ENCODE measurements at places on chromosomes 1 and 21.

DNA sequence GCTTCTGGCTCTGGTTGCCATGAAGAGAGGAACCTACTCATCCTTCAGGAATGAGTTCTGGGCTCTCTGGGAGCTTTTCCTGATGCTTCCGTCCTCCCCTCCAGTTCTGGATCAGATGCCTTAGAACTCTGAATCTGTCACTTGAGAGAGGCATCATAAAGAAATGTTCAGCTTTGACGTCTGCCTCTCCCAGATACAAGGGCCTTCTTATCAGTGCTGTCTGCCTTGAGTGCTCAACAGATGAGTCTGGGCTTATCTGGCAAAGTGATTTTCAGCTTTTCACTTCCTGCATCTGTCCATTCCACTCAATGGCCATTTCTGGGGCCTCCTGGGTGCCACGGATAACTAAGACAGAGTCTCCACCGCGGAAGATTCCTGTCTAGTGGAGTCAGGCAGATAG is 12.3 kb upstream of the OTUD3 start:
- DNase-seq: no peak

DNA sequence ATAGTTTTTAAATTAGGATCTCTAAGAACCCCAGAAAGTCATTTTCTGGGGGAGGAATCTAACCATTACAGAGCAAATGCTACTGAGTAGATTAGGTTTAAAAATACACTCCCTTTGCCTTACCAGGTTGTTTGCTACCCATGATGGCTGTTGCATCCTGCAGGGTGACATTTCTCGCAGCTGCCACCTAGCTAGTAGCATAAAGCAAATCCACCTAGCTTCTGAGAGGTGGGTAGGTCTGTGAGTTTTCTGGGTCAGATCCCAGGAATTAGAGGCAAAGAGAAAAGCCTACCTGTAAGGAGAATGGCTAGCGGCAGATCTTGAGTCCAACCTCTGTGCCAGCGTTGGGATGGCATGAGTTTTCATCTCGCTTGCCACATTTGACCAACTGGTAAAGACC is 95.9 kb downstream of the DAB1 start:
- no peak for DNase-seq

DNA sequence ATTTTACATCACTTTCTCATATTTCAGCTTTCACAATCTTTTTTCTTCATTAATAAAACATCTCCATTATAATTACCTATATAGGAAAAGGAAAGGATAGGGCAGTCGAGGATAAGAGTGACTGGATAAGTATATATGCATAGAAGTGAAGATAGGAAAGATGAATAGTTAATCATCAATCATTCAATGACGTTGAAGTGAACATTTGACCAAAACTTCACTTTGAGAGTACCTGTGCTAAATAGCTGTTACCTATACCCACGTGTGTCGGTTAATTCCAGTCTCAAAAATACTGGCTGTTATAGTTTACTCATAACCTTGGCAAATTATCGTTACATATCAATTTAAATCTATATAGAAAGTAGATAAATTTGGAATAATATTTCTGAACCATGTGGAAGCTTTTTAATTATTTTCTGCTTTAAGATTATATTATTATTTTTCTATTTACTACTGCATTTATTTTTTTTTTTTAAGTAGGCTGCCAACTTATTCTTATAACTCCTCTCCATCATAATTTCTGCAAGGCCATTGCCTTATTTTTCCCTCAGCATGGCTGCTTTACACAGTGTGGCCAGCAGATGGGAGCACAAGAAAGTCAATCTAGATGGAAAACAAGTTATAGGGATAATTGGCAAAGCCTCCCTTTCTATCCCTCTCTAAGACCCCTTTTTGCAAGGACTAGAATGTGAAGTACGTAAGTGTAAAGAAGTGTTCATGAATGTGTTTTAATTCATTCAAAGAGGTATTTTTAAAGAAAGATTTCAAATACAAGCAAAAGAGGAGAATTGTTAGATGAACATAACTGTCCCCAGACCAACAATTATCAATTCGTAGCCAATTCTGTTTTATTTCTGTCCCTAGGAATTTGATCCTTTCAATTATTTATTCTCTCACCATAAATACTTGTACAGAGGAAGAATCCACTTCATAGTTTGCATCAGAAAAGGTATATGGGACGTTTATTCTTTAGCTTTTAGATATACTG is 290.4 kb downstream of the KCNT2 start:
- no peak for DNase-seq

GRCh38 chr1:22203335-22203734 is 60.4 kb upstream of the WNT4 start:
- no peak for DNase-seq

GRCh38 chr21:38267136-38267755 is 10.5 kb downstream of the KCNJ15 start:
- DNase-seq: peak; percentile 42

DNA sequence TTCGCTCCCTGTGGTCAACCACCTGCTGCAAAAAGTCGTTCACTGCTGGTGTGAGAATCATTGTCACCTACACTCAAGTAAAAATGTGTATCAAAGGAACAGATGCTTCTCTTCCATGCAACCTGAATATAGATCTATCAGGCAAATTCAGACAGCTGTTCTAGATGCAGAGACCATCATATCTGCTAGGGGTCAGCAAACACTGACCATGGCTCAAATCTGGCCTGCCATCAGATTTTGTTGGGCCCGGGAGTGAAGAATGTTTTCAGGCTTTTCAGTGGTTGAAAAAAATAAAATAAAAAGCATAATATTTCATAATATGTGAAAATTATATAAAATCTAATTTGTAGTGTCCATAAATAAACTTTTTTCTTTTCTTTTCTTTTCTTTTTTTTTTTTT is 199.6 kb downstream of the RGS7 start:
- no peak for DNase-seq

DNA sequence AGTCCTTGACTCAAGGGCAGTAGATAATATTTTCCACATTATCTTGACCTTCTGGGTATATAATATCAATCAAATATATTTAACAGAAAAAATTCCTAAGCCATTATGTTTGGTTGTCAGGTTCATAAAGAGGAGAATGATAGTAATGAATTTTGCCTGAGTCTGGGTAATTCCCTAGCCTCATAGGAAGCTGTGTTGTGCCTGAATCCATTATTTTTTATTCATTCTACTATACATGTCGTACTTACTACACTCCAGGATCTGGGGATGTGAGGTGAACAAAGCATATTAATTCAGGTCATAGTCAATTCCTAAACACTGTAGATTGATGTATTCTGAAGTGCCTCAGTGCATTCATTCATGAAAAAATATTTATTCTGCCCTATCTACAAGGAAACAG is 204.2 kb downstream of the PTGER3 start:
- DNase-seq: no peak

DNA sequence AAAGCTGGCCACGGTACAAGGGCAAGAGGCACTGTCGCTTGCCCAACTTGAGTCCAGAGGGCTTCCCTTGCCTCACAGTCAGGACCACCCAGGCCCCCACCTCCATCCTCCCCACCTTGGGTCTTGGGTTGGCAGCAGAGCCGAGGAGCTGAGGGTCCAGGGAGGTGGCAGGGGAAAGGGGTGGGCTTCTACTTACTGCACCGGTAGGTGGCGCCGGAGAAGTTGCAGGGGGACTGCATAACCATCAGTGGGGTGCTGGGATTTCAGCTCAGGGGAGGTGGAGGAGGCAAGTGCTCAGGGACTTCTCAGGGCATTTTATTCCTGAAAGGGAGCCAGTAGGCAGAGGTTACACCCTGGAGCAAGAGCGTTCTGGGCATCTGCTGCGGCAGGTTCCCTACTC is 44.0 kb downstream of the TRIM62 start:
- DNase-seq: no peak

- DNase-seq: no peak
Measured at GRCh38 chr1:226126824-226127569, 59.5 kb downstream of the ACBD3 start.

DNA sequence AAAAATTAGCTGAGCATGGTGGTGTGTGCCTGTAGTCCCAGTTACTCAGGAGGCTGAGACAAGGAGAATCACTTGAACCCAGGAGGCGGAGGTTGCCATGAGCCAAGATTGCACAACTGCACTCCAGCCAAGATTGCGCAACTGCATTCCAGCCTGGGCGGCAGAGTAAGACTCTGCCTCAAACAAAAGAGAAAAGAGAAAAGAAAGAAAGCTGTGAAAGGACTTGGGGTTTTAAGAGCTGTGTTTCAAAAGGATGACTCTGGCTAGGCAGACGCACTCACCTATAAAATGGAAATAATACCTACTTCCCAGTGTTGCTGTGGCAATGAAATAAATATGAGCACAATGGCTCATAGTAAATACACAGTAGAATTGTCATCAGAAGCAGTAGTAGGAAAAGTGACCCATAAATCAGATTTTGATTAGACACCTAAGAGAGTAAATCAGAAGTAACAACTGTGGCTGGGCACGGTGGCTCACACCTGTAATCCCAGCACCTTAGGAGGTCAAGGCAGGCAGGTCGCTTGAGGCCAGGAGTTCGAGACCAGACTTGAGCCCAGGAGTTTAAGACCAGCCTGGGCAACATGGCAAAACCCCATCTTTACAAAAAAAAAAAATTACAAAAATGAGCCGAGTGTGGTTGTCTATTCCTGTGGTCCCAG is 45.9 kb upstream of the PUM1 start:
- DNase-seq: peak; percentile 44

- DNase-seq: no peak
Measured at GRCh38 chr1:197224160-197224559, 43.9 kb upstream of the CRB1 start.

GRCh38 chr1:83676106-83676505 is 322.8 kb downstream of the TTLL7 start:
- no peak for DNase-seq

DNA sequence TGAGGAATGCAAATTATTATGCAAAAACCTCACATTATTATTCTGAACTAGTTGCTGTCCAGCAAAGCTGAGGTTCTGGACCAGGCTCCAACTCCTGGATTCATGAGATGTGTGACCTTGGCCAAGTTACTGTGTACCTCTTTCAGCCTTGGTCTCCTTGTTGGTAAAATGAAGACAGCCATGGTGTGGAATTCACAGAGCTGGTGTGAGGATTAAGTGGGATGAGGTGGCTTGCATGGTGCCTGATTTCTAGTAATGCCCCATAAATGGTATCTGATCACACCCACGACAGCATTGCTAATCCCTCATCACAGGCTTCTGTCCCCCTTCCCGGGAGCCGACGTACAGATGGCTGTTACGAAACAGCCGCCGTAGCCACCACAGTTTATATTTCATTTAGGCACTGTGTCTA is 59.6 kb downstream of the PGBD5 start:
- DNase-seq: no peak

GRCh38 chr21:27369978-27370571 is 403.2 kb upstream of the ADAMTS5 start:
- DNase-seq: no peak

GRCh38 chr1:61579802-61580201 is 145.1 kb downstream of the TM2D1 start:
- DNase-seq: no peak

DNA sequence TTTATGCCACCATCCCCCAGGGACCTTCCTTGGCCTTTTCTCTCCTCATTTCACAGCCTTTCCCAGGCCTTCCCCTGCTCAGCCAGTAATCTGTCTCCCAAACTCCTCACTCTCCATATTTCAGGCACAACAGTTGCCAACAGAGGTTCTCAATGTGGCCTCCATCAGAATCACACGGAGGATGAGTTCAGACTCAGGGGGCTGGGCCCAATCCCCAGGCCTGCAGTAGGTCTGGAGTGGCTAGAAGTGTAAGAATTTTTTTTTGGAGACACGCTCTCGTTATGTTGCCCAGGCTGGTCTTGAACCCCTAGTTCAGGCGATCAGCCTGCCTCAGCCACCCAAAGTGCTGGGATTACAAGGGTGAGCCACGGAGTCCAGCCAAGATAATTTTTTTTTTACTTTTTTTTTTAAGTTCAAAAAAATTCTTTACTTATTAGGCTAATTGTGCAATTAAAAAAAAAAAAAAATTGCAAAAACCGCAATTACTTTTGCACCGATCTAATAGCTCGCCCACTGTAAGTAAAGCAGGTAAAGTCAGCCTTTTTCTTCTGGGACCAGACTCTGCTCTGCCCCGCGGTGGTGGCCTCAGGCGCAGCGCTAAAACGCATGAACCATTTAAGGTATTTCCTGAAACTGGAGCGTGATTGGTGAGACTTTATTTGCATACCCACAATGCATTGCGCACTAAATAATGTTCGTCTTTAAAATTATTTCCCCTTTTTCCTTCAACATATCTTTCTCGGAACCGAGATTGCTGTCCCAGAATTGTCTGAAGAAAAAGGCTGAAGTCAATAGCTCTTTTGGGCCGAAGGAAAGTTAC is 18.7 kb downstream of the KIAA2013 start:
- peak; percentile 93 for DNase-seq

- DNase-seq: no peak
Measured at GRCh38 chr1:19644395-19644680, 227 bp downstream of the NBL1 start.

GRCh38 chr1:182861994-182862393 is 22.8 kb downstream of the DHX9 start:
- no peak for DNase-seq

DNA sequence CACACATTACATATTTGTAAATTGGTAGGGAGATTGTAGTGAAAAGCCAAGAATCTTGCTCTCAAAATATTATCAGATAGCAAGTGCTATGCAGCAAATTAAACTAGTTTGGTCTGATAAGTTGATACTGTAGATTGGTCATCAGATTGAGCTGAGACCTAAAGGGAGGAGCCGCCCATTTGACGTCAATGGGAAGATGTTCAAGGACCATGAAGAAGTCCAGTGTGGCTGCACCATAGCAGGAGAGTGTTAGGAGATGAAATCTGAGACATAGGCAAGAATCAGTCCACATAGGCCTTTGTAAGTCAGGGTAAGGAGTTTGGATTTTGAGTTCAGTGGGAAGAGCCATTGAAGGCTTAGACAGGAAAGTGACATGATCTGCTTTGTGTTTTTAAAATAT is 16.3 kb downstream of the ZMPSTE24 start:
- no peak for DNase-seq

GRCh38 chr1:19770436-19771190 is 29.1 kb downstream of the TMCO4 start:
- DNase-seq: no peak

DNA sequence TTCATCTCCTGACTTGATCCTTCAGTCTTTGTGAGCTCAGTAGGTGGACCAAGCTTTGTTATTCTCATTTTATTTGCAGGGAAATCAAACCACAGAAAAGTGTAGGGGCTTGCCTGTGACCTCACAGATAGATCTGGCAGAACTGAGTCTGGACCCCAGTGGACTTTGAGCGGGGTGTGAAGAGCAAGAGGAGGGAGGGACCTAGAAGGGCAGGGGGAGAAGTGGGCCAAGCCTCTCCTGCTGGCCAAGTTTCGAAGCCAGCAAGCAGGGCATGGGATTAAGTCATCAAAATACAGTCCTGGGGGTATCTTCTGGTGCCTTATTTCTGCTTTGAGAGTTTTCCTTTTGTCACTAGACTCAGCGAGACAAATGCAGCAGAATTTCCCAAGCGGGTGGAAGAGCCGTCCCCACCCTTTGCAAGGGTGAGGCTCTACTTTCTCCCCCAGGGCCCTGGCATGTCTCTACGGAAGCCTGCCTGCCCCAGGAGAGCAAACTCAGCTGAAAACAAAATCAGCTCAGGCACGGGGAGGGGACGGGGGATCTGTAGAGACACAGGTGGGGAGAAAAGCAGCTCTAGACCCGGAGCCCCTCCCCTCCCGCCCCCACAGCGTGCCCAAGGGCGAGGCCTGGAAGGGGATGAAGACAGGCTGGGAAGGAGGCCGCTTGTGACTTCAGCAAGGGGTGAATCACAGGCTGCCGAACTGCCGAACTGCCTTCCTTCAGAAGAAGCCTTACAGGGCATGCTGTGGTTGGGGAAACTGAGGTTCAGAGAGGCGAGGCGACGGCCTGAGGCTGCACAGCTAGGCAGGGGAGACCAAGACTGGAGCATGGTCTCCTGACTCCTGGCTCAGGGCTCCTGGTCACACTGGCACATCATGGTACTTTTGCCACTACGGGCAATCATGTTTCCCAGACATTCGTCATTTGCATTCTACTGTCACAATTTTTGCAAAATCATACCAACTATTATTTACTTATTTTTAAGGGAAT is 19.2 kb downstream of the PKP1 start:
- no peak for DNase-seq

All from inflammatory macrophage treated with lipopolysaccharide for 4 hours (primary cell).